ENCODE measurements at places on chromosomes 12 and 14. TPM values are rescaled to one million over a fixed set of nuclear protein-coding genes. Genes with fewer than 3 reads are reported as not detected.

SELPLG gene
- total RNA-seq, result 5.3 TPM

DNA sequence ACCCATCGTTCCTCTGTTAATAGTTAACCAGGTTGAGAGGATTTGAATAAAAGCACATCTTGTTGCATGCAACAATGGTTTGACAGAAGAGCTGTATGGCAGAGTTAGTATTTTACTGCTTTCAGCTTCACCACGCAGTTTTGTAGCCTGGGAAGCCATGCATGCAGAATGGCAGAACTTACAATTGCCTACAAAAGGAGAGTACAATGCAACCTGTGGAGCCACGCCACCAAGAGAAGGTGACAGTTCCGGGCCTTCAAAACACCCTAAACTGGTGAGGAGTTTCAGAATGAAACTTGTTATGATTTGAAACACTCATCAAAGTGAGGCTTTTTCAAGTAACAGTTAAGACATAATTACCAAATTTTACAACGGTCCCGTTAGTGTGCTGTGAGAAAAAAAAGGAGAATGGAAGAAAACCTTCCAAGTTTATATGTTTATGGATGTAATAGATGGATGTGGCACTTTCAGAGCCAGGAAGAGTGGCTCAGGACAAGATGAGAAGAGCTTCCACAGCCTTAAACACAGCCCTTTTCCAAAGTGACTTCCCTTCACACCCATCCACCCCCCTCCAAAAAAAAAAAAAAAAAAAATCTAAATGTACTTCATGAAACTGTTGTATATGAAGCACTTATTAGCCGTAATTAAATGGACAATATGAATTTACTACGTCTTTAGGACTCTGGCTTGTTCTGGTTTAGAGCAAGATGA lies 158.7 kb downstream of the EGLN3 start:
- H3K27ac ChIP-seq, result no peak overlapping the region
- no peak for DNase-seq
- H3K36me3 ChIP-seq, result no peaks in the 10 kb centered on the region
- peaks cover 4% of the 10 kb centered on the region for H3K4me1 ChIP-seq
- H3K4me3 ChIP-seq, result no peak overlapping the region
- H3K27me3 ChIP-seq, result no peaks in the 10 kb centered on the region

DNA sequence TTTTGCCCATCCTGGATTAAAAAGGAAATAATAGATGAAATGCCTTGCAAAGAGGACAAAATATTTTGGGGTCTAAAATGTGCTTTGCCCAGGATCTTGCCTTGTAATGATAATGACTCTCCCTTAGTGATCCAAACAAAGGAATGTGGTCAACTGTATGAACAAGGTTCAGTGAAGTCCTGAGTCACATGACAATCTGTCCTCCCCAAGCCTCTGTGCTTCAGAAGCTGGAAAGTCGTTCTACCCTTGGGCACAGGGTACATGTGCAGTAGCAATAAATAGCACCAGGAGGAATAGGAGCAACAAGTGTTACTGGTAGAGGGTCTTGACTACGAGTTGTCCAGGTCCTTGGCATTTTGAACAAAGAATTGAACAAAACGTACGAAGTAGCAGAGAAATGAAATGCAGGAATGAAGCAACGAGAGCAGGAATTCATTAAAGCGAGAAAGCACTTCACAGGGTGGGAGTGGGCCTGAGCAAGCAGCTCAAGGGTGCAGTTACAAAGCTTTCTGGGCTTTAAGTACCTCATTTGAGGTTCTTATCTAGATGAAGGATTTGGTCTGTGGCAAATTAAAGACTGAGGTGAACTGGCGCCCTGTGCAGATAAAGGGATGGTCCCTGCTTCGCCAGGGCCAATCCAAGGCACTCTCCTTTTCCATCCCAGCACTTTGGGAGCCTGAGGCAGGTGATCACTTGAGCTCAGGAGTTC lies 65.8 kb downstream of the RESF1 start:
- no peaks in the 10 kb centered on the region for H3K4me1 ChIP-seq
- no peak for DNase-seq
- H3K4me3 ChIP-seq, result no peak overlapping the region
- no peaks in the 10 kb centered on the region for H3K36me3 ChIP-seq
- no peaks in the 10 kb centered on the region for H3K27me3 ChIP-seq

- DNase-seq, result no peak
- H3K4me1 ChIP-seq, result no peaks in the 10 kb centered on the region
- H3K36me3 ChIP-seq, result no peaks in the 10 kb centered on the region
- no peaks in the 10 kb centered on the region for H3K27me3 ChIP-seq
- no peak overlapping the region for H3K27ac ChIP-seq
Observed at GRCh38 chr14:100915560-100915959, 12.0 kb upstream of the RTL1 start.

SCNN1A gene
- 128 TPM for total RNA-seq

DNA sequence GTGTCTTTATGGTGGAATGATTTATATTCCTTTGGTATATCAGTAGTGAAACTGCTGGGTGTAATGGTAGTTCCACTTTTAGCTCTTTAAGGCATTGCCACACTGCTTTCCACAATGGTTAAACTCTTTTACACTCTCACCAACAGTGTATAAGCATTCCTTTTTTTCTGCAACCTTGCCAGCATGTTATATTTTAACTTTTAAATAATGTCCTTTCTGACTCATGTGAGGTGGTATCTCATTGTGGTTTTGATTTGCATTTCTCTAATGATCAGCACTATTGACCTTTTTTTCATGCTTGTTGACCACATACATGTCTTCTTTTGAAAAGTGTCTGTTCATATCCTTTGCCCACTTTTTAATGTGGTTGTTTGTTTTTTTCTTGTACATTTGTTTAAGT lies 142.5 kb downstream of the MSRB3 start:
- no peaks in the 10 kb centered on the region for H3K36me3 ChIP-seq
- no peaks in the 10 kb centered on the region for H3K4me1 ChIP-seq
- no peak overlapping the region for H3K4me3 ChIP-seq
- no peak for DNase-seq
- no peak overlapping the region for H3K27ac ChIP-seq

GRCh38 chr14:100058777-100059437 lies 6.3 kb upstream of the EVL start:
- H3K4me1 ChIP-seq, result no peaks in the 10 kb centered on the region
- no peaks in the 10 kb centered on the region for H3K36me3 ChIP-seq
- no peak for DNase-seq
- no peak overlapping the region for H3K27ac ChIP-seq
- no peaks in the 10 kb centered on the region for H3K27me3 ChIP-seq
- no peak overlapping the region for H3K4me3 ChIP-seq

GPD1 gene
- 0.27 TPM for total RNA-seq

DNA sequence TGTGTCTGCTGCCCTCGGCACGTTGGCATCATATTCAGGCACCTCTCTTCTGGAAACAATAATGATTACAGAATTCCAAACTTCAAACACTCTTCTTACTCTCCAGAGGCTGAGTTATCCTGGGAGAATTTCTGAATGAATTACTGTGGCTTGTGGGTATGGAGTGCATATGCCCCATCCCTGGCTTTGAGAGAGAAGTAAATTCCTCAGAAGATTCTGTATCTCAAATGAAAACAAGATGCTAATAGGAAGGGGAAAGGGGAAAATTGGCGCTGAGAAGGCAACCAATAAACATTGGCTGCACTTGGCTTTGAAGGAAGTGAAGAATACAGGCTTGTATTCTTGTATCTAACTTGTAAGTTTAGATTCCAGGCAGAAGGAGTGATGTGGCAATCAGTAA lies 132.0 kb upstream of the NOVA1 start:
- H3K27ac ChIP-seq, result no peak overlapping the region
- DNase-seq, result no peak
- H3K27me3 ChIP-seq, result no peaks in the 10 kb centered on the region
- no peaks in the 10 kb centered on the region for H3K36me3 ChIP-seq

GRCh38 chr14:61266891-61267740 lies 14.0 kb downstream of the TMEM30B start:
- no peaks in the 10 kb centered on the region for H3K36me3 ChIP-seq
- no peaks in the 10 kb centered on the region for H3K4me1 ChIP-seq

- H3K27me3 ChIP-seq, result no peaks in the 10 kb centered on the region
- H3K27ac ChIP-seq, result no peak overlapping the region
- H3K36me3 ChIP-seq, result no peaks in the 10 kb centered on the region
- H3K4me3 ChIP-seq, result no peak overlapping the region
Observed at GRCh38 chr12:43899574-43899973, 63.7 kb downstream of the TMEM117 start.

GRCh38 chr12:47078733-47079467 lies 521 bp upstream of the PCED1B start:
- peak overlapping the region; percentile 77 for H3K27ac ChIP-seq
- H3K4me3 ChIP-seq, result peak overlapping the region; percentile 61
- H3K27me3 ChIP-seq, result no peaks in the 10 kb centered on the region
- H3K36me3 ChIP-seq, result no peaks in the 10 kb centered on the region

DNA sequence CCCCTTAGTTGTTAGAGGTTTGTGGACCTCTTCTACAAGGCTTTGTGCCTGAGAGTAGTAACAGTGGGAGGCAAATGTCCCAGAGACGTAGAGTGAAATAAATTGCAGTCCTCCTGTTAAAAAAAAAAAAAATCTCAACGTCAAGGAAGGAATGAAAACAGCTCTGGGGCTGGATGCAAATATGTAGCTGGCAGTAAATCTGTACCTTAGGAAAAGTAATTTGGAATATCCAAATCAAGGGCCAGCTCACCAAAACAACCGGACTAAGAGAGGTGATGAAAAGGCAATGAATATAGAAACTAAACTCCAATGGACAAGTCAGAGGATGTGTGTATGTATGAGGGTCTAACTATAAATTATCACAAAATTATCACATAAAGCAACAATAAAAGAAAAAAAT lies 27.0 kb downstream of the SINHCAF start:
- H3K36me3 ChIP-seq, result no peaks in the 10 kb centered on the region
- H3K4me1 ChIP-seq, result no peaks in the 10 kb centered on the region
- no peak overlapping the region for H3K4me3 ChIP-seq
- H3K27ac ChIP-seq, result no peak overlapping the region
- no peak for DNase-seq

RGS6 gene
- total RNA-seq, result not detected

CGRRF1 gene
- 25.7 TPM for total RNA-seq

NOVA1 gene
- 1.8 TPM for total RNA-seq

- H3K27me3 ChIP-seq, result no peaks in the 10 kb centered on the region
- no peaks in the 10 kb centered on the region for H3K36me3 ChIP-seq
- no peak overlapping the region for H3K4me3 ChIP-seq
- no peak for DNase-seq
- no peak overlapping the region for H3K27ac ChIP-seq
Observed at GRCh38 chr14:89371585-89372511, 45.2 kb downstream of the FOXN3 start.

DNA sequence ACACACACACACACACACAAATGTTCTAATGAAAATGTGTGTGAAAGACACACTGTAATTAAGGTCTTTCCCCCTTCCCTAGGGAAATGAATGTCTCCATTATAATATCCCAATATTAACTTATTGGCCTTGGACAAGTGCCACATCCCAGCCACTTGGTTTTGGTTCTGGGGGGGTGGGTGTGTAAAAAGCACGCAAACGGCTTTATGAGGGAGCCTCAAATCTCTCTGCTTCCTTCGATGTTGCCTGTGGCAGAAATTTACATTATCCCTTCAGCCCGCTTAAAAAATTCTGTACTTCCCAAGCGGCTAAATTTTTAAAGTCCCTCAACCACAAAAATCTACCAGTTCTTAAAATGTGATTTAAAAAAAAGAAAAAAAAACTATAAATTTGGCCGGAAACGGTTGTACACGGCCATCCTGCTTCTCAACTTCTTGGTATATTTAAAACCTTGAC lies 432 bp downstream of the C14orf93 start:
- H3K4me3 ChIP-seq, result peak overlapping the region; percentile 40
- peak overlapping the region; percentile 85 for H3K27ac ChIP-seq
- H3K27me3 ChIP-seq, result no peaks in the 10 kb centered on the region
- H3K4me1 ChIP-seq, result peaks cover 2% of the 10 kb centered on the region
- H3K36me3 ChIP-seq, result no peaks in the 10 kb centered on the region

DNA sequence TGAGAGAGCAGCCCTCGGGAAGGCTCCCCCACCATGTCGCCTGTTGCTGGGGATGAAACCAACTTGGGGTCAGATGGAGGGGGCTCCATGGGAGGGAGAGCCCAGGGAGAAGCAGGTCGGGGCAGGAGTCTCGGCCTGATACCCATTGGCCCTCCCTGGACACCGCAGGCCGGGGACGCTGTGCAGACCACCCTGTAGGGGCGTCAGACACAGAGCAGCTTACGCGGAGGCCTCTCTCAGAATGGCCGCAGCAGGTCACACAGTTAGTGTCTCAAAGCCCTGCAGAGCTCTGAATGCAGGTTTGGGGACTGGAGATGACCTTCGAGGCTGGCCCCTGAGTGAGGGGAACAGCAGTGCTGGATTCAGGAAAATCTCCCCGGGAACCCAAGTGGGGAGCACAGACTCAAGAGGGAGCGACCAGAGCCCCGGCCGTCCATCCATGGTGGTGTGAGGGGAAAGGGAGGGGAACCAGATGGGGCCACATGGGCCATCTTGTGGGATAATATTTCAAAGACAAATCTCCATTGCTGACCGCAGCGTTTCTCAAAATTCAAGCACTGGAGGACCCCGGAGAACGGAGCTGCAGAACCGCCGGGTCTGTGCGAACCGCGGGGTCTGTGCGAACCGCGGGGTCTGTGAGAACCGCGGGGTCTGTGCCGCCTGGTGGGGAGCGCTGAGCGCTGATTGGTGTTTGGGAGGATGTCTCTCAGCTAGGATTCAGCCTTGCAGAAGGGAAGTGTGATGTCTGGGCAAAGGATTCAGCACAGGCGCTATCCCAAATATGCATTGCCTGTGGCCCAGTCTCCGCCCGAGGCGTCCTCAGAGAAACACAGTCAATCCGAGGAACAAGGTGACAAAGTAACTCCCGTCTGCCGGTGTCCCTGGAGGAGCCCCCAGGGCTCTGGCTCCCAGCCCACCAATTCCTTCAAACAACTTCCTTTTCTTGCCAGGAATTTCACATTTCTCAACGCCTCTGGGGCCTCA lies 324.4 kb upstream of the RTL1 start:
- no peaks in the 10 kb centered on the region for H3K36me3 ChIP-seq
- DNase-seq, result no peak

BEST3 gene
- total RNA-seq, result 0.85 TPM

B3GNT4 gene
- 5.1 TPM for total RNA-seq
